CD14-positive monocyte (primary cell): ENCODE measurements at places on chromosomes 5 and 9.
A peak's percentile ranks its signal among the peaks of the same experiment; 100 is the strongest.

- no peaks in the 10 kb centered on the region for H3K36me3 ChIP-seq
- no peak overlapping the region for H3K4me3 ChIP-seq
- peak; percentile 27 for DNase-seq
- H3K4me1 ChIP-seq: no peaks in the 10 kb centered on the region
- H3K27ac ChIP-seq: no peak overlapping the region
- no peaks in the 10 kb centered on the region for H3K27me3 ChIP-seq
Measured at GRCh38 chr9:128927731-128928411, 7.1 kb downstream of the PHYHD1 start.

GRCh38 chr5:8756498-8757084 is 789.3 kb downstream of the SEMA5A start:
- no peaks in the 10 kb centered on the region for H3K4me1 ChIP-seq
- no peak for DNase-seq
- no peak overlapping the region for H3K4me3 ChIP-seq
- H3K27ac ChIP-seq: no peak overlapping the region
- no peaks in the 10 kb centered on the region for H3K36me3 ChIP-seq

- H3K36me3 ChIP-seq: no peaks in the 10 kb centered on the region
- peak overlapping the region; percentile 6 for H3K27ac ChIP-seq
- H3K27me3 ChIP-seq: no peaks in the 10 kb centered on the region
- peaks cover 59% of the 10 kb centered on the region for H3K4me1 ChIP-seq
Measured at GRCh38 chr9:76608575-76609273, 149.7 kb downstream of the GCNT1 start.

GRCh38 chr9:108639696-108640095 is 216.1 kb downstream of the ACTL7B start:
- peaks cover 44% of the 10 kb centered on the region for H3K4me1 ChIP-seq
- H3K27ac ChIP-seq: no peak overlapping the region
- H3K27me3 ChIP-seq: no peaks in the 10 kb centered on the region
- H3K4me3 ChIP-seq: no peak overlapping the region

- H3K36me3 ChIP-seq: no peaks in the 10 kb centered on the region
- no peaks in the 10 kb centered on the region for H3K4me1 ChIP-seq
- no peak overlapping the region for H3K27ac ChIP-seq
- peak; percentile 19 for DNase-seq
- no peak overlapping the region for H3K4me3 ChIP-seq
- H3K27me3 ChIP-seq: no peaks in the 10 kb centered on the region
Measured at GRCh38 chr9:2764353-2764752, 47.0 kb downstream of the KCNV2 start.

DNA sequence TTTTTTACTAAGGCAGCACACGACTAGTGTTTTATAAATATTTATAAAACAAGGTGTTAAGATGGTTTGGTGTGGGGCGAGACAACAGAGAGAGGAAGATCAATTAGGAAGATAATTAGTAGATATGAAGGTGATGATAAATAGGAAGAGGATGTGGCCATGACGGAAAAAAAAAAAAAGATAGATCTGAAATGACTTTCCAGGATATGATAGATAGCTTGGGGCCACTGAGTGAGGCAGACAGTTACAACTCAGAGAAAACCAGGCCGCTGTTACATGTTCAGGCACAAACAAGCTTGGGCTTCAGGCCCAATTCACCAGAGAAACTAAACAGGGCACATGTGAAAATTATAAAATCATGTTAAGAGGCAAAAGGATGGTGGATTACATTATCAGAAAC is 43.2 kb downstream of the KIAA0825 start:
- no peak overlapping the region for H3K4me3 ChIP-seq
- no peaks in the 10 kb centered on the region for H3K36me3 ChIP-seq
- no peaks in the 10 kb centered on the region for H3K27me3 ChIP-seq
- no peak for DNase-seq
- H3K4me1 ChIP-seq: no peaks in the 10 kb centered on the region

DNA sequence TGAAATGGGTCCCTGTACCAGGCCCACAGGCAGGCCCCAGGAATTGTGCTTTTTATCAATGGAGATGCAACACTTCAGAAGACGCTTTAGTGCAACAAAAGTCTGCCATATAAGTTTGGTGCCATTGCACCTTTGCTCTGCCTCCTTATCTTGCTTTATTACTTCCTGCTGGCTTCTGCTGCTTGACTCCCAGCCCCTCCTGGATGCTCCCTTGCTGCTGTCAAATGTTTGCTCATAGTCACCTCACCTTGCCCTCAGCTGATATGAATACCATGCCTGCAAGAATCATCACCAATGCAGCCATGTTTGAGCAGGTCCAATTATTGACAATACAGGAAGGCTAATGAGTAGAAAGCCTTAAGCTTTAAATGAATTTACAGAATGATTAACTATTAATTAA is 25.4 kb downstream of the MEGF10 start:
- no peaks in the 10 kb centered on the region for H3K4me1 ChIP-seq
- H3K27ac ChIP-seq: no peak overlapping the region
- no peak overlapping the region for H3K4me3 ChIP-seq
- H3K27me3 ChIP-seq: no peaks in the 10 kb centered on the region

DNA sequence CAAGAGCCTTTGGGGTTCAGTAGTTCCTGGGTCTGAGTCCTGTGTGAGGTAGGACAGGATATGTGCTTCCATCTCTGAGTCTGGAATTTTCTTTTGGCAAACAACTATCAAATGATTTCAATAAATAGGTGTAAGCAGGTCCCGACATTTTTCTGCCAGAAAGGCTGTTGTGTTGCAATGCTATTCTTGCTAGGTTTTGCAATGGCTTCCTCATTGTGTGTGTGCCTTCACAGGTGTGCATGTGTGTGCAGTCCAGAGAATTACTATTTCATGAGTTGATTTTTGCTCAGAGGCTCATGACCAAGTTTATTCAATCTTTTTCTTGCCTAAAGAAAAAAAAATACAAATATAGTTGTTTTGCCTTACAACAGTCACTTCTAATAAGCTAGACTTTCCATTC is 64.5 kb upstream of the FRRS1L start:
- H3K4me3 ChIP-seq: no peak overlapping the region
- no peak overlapping the region for H3K27ac ChIP-seq
- no peak for DNase-seq
- H3K4me1 ChIP-seq: no peaks in the 10 kb centered on the region

- H3K36me3 ChIP-seq: no peaks in the 10 kb centered on the region
- H3K4me3 ChIP-seq: no peak overlapping the region
- H3K27ac ChIP-seq: no peak overlapping the region
- no peaks in the 10 kb centered on the region for H3K4me1 ChIP-seq
Measured at GRCh38 chr5:148937830-148938521, 111.6 kb downstream of the ADRB2 start.

DNA sequence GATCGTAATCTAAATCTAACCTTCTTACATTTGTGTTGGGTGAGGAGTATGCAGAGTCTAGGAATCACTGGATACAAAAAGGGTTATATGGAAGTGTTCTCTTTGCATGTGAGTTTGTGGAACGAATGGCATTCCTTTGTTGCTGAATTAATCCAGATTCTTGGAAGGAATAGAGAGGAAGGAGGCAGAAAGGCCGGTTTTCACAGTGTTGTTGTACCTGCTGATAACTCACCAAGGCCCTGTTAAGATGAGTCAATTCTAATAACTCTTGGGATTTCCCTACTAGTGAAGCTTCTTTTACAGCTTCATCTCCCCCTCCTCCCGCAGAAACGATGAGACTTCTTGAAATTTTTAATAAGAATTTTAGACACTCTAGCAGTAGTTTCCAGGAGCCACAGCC is 84.0 kb downstream of the ZSWIM6 start:
- peaks cover 14% of the 10 kb centered on the region for H3K4me1 ChIP-seq
- H3K36me3 ChIP-seq: no peaks in the 10 kb centered on the region
- no peak for DNase-seq
- no peaks in the 10 kb centered on the region for H3K27me3 ChIP-seq

DNA sequence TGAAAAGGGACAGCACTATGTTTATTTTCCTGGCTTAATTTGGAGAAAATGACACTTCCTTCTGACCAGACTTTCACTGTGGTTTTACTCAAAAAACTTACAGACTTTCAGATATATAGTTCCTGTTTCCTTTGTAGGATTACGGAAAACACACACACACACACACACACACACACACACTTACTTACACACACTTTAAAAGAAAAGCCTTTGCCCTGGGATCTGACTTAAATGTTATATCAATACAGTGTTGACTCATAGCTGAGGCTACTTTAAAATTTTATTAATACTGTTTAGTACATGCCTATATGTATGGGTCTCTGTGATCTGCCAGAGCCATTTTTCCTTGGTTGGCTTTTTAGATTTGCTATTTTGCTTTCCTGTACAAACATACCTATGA is 758.3 kb downstream of the DNAH5 start:
- no peaks in the 10 kb centered on the region for H3K27me3 ChIP-seq
- H3K27ac ChIP-seq: no peak overlapping the region

DNA sequence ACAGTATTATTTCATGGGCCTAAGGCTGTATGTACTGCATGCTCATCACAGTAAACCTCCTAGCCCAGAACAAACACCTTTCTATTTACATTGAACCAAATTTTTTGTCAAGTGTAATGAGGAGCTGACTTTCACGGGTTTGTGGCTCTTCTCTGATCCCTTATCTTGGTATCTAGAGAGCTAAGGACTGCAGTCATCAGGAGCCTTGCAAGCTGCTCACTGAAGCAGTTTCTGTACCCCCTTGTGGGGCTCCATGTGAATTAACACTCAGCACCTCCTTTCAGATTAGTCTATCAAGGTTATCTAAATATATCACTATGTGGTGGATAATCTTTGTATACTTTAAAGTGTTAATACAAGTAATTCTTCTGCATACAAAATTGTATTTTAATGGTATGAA is 108.2 kb downstream of the AUH start:
- H3K4me3 ChIP-seq: no peak overlapping the region
- no peaks in the 10 kb centered on the region for H3K36me3 ChIP-seq
- no peak overlapping the region for H3K27ac ChIP-seq
- no peak for DNase-seq

DNA sequence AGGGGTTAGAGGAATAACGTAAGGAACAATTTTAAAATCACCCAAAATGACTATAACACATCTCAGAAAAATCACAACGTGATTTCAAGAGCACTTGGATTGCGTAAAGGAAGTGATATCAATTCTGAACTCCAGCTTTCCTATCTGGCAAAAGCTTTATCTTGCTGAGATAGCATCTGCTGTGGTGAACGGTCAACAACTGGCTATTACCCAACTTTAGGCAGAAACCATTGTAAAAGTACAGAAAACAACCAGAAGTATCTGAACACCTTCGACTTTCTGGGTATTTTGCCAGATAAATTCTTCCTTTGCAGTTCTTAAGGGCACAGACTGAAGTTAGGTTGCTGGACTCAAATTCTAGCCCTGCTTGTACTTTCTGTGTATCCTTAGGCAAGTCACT is 9.2 kb downstream of the ABLIM3 start:
- peaks cover 51% of the 10 kb centered on the region for H3K4me1 ChIP-seq
- H3K4me3 ChIP-seq: no peak overlapping the region
- no peak overlapping the region for H3K27ac ChIP-seq
- no peaks in the 10 kb centered on the region for H3K36me3 ChIP-seq
- DNase-seq: no peak

GRCh38 chr9:136936645-136937170 is 7.8 kb downstream of the FBXW5 start:
- DNase-seq: no peak
- H3K27ac ChIP-seq: no peak overlapping the region
- H3K27me3 ChIP-seq: no peaks in the 10 kb centered on the region
- no peak overlapping the region for H3K4me3 ChIP-seq
- H3K36me3 ChIP-seq: peaks cover 25% of the 10 kb centered on the region

DNA sequence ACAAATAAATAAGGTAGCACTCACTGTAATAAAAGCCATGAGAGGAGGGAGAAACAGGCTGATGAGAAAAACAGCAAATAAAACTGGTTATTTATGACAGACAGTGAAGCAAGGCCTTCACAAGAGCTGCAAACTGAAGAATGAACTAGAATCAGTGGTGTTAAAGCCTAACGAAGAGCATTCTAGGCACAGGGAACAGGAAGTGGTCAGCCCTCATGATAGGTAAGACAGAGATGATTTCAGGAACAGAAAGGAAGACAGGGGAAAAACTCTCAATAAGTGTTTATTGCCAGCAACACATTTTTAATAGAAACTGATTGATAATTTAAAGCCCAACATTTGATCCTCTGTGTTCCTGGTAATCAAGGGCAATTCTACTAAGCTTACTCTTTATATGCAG is 124.5 kb downstream of the EDIL3 start:
- no peaks in the 10 kb centered on the region for H3K4me1 ChIP-seq
- no peak overlapping the region for H3K27ac ChIP-seq
- H3K36me3 ChIP-seq: no peaks in the 10 kb centered on the region
- no peak for DNase-seq
- no peak overlapping the region for H3K4me3 ChIP-seq

DNA sequence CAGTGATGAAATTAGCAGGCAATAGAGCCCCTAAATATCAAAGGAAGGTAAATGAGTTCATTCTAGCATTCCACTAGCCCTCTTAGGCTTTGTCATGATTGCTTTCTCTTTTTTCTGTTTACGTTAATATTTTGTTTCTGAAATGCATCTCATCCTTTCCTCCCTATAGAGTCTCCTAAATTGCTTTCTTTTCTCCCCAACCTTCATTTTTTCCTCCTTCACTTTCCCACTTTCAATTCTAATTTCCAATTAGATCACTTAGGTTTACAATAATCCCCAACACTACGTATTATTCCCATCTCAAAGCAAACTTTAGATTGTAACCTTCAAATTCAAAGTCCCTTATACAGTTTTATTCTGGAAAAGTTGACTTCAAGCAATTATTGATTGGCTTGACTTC is 559.3 kb downstream of the RAB3C start:
- H3K4me3 ChIP-seq: no peak overlapping the region
- no peak for DNase-seq
- H3K4me1 ChIP-seq: no peaks in the 10 kb centered on the region
- no peaks in the 10 kb centered on the region for H3K27me3 ChIP-seq

GRCh38 chr9:91954841-91955471 is 4.9 kb upstream of the ROR2 start:
- no peaks in the 10 kb centered on the region for H3K36me3 ChIP-seq
- no peak overlapping the region for H3K27ac ChIP-seq
- H3K4me1 ChIP-seq: peaks cover 4% of the 10 kb centered on the region
- H3K27me3 ChIP-seq: peaks cover 16% of the 10 kb centered on the region
- H3K4me3 ChIP-seq: no peak overlapping the region

GRCh38 chr5:168086104-168086610 is 205.3 kb upstream of the WWC1 start:
- H3K4me3 ChIP-seq: no peak overlapping the region
- no peak for DNase-seq
- no peaks in the 10 kb centered on the region for H3K4me1 ChIP-seq
- H3K36me3 ChIP-seq: no peaks in the 10 kb centered on the region
- H3K27me3 ChIP-seq: no peaks in the 10 kb centered on the region

- no peak overlapping the region for H3K27ac ChIP-seq
- no peaks in the 10 kb centered on the region for H3K36me3 ChIP-seq
- DNase-seq: no peak
- no peak overlapping the region for H3K4me3 ChIP-seq
- H3K27me3 ChIP-seq: no peaks in the 10 kb centered on the region
Measured at GRCh38 chr9:14608540-14608939, 84.7 kb downstream of the ZDHHC21 start.

DNA sequence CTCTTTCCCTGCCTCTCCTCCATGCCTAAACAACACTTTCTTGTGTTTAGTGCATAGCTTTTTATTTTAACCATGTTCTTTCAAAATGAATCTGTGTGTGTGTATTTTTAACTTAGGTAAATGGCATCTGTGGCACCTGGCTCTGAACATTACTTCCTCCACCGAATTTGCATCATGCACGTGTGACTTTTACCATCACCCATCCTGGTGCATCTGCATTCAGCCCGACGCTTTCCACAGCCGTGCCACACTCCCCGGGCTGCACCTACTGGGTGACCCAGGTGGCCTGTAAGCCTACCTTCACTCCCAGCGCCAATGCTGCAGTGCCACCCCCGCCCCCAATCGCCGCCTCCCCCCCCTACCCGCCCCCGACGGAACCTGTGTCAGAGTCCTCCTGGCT is 12.7 kb upstream of the FCN1 start:
- no peak for DNase-seq
- no peaks in the 10 kb centered on the region for H3K27me3 ChIP-seq
- peak overlapping the region; percentile 68 for H3K4me3 ChIP-seq
- H3K36me3 ChIP-seq: no peaks in the 10 kb centered on the region
